ENCODE measurements at places on chromosomes 5 and 9. TPM values are rescaled to one million over a fixed set of nuclear protein-coding genes. Genes with fewer than 3 reads are reported as not detected.

UNC5A gene
- 3.8 TPM for polyA plus RNA-seq

GPR151 gene
- polyA plus RNA-seq = 1.0 TPM

PLPP1 gene
- polyA plus RNA-seq = 42.9 TPM

SH3TC2 gene
- not detected for polyA plus RNA-seq

CETN3 gene
- 116 TPM for polyA plus RNA-seq

ITK gene
- polyA plus RNA-seq = not detected

PCDHA1 gene
- not detected for polyA plus RNA-seq

HSPB3 gene
- polyA plus RNA-seq = not detected

ARHGEF28 gene
- not detected for polyA plus RNA-seq

FOXD1 gene
- not detected for polyA plus RNA-seq

IFNA21 gene
- not detected for polyA plus RNA-seq

RFX3 gene
- polyA plus RNA-seq = 27.6 TPM

TRIP13 gene
- 2.6 TPM for polyA plus RNA-seq

NPR3 gene
- 1.5 TPM for polyA plus RNA-seq

CARTPT gene
- not detected for polyA plus RNA-seq

INSL4 gene
- not detected for polyA plus RNA-seq

RHOBTB3 gene
- polyA plus RNA-seq = 99.4 TPM

BAAT gene
- polyA plus RNA-seq = 0.44 TPM

MARCOL gene
- not detected for polyA plus RNA-seq

TLX3 gene
- polyA plus RNA-seq = not detected

FBN2 gene
- 2.3 TPM for polyA plus RNA-seq

GDA gene
- polyA plus RNA-seq = 0.26 TPM

ERCC6L2 gene
- polyA plus RNA-seq = 72.6 TPM

GDNF gene
- not detected for polyA plus RNA-seq

SPINK7 gene
- polyA plus RNA-seq = not detected

GRIN3A gene
- polyA plus RNA-seq = 0.59 TPM

PCDHB10 gene
- polyA plus RNA-seq = 8.7 TPM

SAPCD2 gene
- 0.22 TPM for polyA plus RNA-seq

PCDHGA9 gene
- not detected for polyA plus RNA-seq

TLR4 gene
- polyA plus RNA-seq = 0.07 TPM

THG1L gene
- 7.9 TPM for polyA plus RNA-seq

PCDHB3 gene
- 4.9 TPM for polyA plus RNA-seq

OR1J2 gene
- not detected for polyA plus RNA-seq
